ENCODE measurements at places on chromosomes 6 and 20. TPM values are rescaled to one million over a fixed set of nuclear protein-coding genes. Genes with fewer than 3 reads are reported as not detected.

DNA sequence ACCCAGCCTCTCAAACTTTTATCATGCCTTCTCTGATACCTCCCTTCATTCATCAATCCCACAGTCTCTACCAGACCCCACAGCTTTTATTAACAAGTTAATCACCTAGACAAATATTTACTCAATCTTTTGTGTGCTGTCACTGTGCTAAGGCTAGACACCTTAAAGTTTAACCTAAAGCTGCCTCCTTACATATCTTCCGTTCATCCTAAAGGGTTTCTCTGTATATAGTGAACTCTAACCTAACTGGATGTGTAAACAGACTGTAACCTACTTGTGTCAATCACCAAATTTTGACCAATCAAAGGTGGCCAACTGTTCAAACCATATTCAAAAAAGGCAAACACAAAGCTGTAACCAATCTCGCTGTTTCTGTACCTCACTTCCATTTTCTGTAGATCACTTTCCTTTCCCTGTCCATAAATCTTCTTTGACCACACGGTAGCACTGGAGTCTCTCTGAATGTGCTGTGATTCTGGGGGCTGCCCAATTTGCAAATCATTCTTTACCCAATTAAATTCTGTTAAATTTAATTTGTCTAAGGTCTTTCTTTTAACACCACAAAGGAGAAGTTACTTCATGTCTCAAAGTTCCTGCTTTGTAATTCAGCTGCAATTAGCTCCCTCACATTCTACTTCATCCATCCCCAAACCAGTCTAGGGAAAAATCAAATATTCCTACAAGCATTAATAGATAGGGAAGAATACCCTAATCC lies 72.5 kb downstream of the ARHGAP18 start:
- no peak for DNase-seq

DNA sequence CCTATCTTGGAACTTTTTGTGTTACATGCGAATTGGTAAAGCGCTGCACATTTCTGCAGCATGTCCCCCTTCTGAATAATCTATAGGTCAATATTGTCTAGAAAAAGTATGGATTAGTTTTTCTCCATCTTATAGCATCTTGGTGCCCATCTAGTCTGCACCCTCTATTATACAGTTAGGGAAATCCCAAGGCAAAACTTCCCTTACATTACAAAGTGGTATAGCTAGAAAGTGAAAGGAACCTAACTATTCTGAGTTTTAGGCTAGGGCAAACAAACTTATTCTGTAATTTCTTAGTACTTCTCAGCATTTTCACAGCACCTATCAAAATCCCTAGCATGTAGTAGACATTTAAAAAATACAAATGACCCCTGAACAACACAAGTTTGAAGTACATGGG lies 133.5 kb upstream of the CCDC28A start:
- DNase-seq: no peak

GRCh38 chr6:80457439-80457933 lies 351.0 kb downstream of the BCKDHB start:
- peak; percentile 96 for DNase-seq

The ZNF831 gene
- total RNA-seq: not detected

The LSM14B gene
- 85.8 TPM for total RNA-seq

The HS3ST5 gene
- total RNA-seq: not detected

Data from bronchial epithelial cell (primary cell).